Umbilical cord (tissue), 2 donors: ENCODE measurements at places on chromosomes 6 and 20. TPM values are rescaled to one million over a fixed set of nuclear protein-coding genes. Genes with fewer than 3 reads are reported as not detected.
A peak's percentile ranks its signal among the peaks of the same experiment; 100 is the strongest.

DNA sequence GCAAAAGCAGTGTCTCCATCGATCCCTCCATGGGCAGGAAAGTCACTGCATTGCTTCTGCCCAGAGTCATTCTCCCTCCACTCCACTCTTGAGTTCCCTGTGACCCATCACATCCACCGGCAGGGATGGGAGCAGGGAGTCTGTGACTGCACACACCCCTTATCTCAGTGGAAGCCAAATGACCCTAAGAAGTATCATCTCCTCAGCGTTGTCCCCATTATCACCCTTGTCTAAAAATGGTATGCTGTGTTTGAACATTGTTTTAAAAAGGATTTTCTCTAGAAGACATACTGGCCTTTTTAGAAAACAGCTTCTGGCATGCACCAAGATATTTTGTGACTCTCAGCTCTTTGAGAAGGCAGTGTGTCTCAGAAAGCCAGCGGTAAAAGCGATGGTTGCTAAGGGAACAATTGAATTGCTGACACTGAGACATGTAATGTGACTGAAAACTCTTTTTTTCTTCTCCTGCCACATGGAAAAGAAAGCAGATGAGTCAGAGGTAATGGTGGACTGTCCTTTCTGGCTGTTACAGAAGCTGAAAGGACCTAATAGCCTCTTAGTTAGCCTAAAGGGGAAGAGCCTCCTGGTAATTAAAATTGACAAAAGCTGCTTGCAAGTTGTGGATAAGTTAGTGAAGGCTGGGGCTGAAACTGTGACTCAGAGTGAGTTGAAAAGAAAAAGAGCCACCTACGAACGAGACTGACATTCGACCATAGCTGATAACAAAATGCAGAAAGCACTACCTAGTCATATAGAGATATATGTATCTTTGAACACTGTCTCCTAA is 120.5 kb downstream of the MAP3K7 start:
- DNase-seq, result no peak

DNA sequence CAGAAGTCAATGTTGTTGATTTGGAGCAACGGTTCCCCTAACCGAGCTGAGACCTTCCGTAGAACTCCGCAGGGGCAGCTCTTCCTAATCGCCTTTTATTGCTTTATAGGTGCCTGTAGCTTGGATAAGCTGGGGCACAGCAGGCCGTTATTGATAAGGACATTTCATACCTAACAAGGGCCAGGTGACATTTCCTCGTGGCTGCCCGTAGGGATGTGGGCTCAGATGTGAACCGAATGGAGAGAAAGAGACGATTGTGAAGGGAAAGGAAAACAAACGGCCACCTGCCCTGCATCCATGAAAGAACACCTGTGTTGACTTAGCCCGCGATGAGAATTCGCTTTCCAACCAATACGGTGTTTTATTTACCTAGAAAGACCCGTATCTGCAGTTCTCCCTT is 53.3 kb upstream of the DACT2 start:
- DNase-seq, result no peak

- no peak for DNase-seq
Measured at GRCh38 chr6:88164061-88164460, 2.1 kb downstream of the CNR1 start.

DNA sequence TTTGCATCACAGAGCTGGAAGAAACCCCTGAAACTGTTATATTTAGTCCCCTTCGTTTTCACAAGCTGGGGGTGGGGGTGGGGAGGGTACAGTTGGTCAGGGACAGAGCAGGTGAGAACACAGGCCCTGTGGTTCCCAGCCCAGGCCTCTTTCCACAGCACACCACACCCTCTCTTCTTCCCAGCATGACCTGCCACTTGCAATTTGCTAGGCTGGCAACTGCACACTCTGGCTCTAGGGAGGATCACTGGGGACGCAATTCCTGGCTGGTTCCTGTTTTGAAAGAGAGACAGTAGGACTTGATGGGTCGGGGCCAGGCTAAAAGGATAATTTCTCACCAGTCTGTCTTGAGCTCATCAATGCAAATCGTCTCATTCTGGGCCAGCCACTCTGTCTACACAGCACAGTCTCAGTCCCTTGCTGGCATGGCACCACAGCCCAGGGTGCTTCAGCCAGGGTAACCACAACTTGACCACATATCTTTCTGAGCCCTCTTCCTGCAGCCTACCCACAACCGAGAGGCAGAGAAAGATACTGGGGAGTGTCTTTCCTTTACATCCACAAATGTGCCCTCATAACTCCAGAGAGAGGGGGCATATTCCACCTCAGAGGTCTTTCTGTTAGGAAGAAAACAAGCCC is 41.7 kb upstream of the EMILIN3 start:
- DNase-seq, result no peak

DNA sequence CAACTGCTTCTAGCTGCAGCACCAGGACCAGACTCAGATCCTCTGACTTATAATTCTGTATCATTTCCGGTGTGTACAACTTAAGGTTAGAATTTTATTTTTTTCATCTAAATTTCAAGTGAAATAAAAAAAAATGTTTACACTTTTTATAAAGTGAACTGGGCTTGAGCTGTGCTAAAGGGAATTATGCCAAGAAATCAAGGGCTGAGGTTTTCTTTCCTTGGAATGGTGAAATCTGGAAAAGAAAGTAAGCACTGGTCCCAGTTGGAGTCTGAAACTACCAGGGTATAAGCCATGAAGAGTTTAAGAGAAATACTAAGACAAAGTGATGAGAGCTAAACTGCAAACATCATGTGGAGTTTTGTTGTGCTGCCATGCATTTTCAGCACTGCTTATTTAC is 21.7 kb upstream of the FYN start:
- no peak for DNase-seq

DNA sequence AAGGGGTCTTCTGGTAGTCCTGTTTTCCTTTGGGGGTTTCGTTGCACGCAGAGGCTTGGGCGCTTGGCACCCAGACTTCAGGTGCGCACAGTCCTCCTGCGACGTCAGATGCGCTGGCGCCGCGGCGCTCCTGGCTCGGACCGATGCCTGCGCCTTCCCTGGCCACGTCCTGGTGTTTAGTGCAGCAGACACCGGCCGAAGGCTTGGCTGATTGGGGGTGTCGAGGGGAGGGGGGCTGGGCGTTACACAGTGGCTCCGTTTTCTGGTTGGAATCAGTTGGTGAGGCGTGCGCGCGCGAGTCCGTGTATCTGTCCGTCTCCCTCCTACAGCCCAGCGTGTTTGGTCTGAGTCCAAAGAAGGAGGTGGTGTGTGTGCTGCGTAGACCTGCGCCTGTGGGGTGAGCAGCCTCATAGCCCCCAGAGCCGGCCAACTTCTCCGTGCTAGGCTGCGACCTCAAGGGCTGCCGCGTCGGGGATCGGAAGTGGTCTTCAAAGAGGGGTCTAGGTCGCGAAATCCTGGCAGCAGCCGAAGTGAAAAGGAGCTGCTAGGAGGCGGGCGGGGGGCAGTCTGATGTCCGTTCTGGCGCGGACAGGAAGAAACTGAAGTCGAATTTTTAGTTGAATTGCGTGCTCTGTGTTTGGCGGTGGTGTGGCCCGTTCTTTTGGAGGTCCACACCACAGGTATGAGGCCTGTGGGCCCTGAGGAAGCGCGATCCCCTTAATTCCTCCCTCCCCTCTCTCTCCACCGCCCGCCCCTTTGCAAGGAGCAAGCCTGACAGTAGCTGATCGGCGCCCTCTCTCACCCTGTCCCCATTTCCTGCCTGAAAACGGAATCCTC is 1.5 kb downstream of the SYNDIG1 start:
- DNase-seq, result no peak

DNA sequence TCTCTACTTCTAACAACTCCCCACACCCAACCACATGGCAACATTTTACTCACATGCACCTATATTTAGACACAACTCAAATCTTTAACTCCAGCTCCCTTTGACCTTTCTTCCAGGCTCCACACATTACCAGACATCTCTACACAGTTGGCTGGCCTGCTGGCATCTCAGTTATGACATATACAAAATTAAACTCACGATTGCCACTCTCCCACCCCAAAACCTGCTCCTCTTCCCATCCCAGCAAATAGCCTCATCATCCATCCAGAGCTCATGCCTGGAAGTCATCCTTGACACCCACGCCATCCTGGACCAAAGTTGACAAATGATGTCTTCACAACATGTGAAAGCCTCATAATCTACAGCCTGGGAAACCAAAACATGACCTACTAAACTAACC is 176.6 kb downstream of the PKHD1 start:
- DNase-seq, result no peak

GRCh38 chr6:63808576-63808975 is 173.0 kb downstream of the PHF3 start:
- DNase-seq, result no peak

- peak; percentile 83 for DNase-seq
Measured at GRCh38 chr20:36886859-36887751, 11.2 kb downstream of the TLDC2 start.

GRCh38 chr20:41249411-41250281 is 67.9 kb downstream of the ZHX3 start:
- peak; percentile 85 for DNase-seq

DNA sequence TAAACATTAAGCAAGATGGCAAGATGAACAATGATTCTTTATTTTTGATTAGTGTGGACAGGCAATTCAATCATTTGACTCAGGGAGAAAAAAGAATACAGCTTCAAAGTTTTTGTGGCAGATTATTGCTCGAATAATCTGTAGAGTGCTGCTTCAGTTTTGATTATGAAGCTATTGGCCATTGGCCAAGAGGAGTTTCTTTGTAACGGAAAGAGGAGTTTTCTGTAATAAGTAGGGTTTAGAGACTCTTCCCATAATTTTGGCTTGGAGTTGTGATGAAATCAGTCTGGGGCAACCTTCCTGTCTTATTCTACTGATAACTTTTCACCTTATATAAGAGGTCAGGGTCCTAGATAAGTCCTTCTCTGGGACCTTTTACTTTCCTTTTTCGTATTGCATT is 256.7 kb upstream of the RAB32 start:
- no peak for DNase-seq

DNA sequence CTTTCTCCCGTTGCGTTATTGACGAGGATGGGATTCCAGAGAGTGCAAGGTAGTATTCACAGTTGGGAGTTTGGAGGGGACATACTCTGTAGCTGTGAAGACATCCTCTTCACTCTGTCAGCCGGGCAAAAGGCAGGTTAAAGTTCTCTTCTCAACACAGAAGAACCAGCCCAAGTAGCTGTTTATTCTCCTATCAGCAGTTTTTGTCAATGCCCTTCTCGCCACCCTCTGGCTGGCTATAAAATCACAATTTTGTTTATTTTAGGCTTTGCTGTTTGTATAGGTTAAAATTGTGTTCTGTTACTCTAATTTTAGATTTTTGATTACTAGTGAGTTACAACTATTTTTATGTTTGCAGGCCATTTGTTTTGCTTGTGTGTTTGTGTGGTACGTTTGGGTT is 37.9 kb upstream of the MAS1 start:
- peak; percentile 53 for DNase-seq

- DNase-seq, result no peak
Measured at GRCh38 chr20:37245216-37246150, 16.1 kb downstream of the GHRH start.

DNA sequence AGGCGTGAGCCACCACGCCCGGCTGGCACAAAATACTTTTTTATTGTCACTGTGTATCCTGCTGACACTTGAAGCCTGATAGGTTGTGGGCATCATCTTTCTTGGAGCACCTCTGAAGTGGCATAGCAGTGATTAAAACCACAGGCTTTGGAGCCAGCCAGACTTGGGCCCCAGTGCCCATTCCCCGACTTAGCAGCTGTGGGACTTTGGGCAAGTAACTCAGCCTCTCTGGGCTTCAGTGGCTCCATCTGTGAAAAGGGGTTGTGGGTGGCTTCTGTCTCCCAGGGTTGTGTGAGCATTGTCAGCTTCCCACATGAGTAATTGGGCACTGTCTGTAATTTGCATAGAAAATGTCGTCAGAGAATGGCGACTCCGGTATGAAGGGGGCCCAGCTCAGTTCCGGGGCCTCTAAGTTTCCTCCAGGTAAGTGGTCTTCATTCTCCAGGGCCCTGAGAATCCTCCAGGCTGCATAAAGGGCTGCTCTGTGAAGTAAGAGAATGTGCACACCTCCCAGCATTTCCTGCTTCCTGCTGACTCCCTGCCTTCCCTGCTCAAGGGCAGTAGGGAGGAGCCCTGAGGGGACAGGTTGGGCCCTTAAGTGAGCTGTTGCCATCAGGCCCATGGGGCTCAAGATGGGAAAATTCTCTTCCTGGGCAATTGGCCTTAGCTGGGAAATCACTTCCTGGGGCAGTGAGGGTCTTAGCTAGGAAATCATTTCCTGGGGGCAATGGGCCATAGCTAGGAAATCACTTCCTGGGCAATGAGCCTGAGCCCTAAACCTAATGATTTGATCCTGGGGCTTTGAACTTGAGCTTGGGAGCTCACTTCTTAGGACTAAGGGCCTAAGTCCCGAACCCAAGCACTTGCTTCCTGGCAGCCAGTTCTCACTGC is 27.2 kb downstream of the ARHGAP40 start:
- no peak for DNase-seq

DNA sequence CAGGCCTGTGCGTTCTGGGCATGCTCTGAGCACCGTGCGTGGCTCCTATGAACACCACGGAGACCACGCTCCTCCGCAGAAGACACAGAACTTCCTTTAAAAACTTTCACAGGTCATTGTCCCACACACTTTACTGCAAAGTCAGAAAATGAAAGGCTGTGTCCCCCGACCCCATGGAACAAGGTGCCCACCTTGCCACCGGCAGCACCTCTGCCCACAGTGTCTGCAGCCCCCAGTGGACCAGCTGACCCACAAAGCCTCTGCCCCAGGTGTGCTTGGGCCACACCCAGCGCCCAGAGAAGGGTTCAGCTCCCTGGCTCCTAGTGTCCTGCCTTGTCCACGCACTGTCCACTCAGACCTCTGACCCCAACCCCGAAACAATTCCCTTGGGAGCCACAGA is 8.7 kb downstream of the TAF4 start:
- no peak for DNase-seq

FOXC1 gene
- total RNA-seq, result 6.0 TPM

LAMA4 gene
- total RNA-seq, result 336 TPM

SYTL3 gene
- total RNA-seq, result 1.7 TPM

RAET1L gene
- not detected for total RNA-seq

PTCRA gene
- 2.6 TPM for total RNA-seq

FERMT1 gene
- total RNA-seq, result 2.6 TPM

DUSP15 gene
- 6.0 TPM for total RNA-seq

ULBP3 gene
- total RNA-seq, result not detected

CYP21A2 gene
- total RNA-seq, result not detected

EZR gene
- total RNA-seq, result 85.5 TPM

PHACTR1 gene
- 3.6 TPM for total RNA-seq
